ENCODE measurements at places on chromosomes 12 and 14.

- no peak for DNase-seq
Measured at GRCh38 chr12:78878459-78878858, 13.9 kb downstream of the SYT1 start.

GRCh38 chr14:68756000-68756481 is 36.8 kb downstream of the ZFP36L1 start:
- peak; percentile 53 for DNase-seq

DNA sequence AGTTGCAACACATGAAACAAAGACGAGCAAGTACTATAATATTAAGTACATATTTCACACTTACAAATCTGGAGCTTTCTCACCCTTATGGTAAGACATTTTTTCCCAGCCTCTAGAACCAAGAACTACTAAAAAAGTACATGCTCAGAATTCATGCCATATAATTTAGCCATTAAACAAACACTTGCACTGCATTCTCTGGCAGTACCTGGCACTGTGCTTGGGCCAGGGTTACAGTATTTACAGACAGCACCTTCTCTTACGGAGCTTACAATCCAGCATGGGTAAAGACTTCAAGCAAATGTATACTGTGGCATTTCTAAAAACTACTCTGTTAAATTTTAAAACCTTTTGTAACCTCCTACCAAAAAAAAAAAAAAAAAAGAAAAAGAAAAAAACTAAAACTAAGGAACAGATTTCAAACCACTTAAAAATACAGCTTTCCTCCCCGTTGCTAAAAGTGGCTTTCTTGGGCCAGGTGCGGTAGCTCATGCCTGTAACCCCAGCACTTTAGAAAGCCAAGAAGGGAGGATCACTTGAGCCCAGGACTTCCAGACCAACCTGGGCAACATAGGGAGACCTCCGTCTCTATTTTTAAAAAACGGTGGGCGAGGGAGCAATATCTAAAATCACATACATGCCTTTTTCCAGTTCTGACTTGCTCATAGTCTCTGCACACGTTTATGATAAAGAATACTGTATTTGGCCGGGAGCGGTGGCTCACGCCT is 956 bp downstream of the GNPTAB start:
- DNase-seq, result peak; percentile 20

DNA sequence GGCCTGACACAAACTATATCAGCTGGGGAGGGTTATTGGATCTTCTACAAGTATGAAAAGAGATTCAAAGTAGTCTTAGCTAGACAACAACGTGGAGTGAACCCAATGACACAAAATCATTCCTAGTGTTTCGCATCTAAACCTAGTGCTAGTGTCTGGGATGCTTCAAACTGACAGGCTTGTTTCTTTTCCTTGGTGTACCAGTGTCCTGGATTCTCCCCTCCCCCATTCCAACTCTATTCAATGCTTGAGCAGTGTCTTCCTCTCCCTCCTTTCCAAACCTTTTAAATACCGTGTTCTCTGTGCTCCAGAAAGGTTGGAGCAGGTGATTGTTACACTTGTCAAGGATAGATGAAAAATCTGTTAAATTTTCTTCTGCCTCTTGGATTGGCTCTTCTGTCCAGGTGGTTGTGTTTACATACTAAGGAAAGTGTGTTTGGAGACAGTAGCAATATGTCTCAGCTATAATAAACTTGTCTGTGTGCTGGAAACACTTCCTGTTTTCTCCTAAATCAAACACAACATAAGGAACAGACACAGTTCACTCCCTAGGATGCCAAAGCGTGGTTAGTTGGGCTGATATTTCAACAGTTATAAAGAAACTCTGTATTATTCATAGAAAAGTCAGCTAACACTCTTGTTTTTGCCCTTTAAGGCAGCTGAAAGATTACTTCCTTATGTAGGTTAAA is 14.4 kb upstream of the GUCY2C start:
- DNase-seq, result peak; percentile 6

DNA sequence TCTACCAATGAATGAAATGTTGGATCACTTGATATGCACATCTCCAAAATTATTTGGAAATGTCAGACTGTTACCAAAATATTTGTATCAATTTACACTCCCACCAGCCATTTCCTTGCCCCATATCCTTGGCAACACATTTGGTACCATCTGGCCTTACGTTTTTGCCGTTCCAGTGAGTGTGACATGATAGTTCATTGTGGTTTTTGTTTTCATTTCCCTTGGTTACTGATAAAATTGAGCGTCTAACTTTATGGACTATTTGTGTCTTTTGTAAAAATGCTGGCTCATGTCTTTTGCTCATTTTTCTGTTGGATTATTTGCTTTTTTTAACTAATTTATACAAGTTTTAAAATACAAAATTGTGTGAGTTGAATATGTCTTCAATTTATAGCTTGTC is 11.0 kb downstream of the KLHDC1 start:
- DNase-seq, result no peak

DNA sequence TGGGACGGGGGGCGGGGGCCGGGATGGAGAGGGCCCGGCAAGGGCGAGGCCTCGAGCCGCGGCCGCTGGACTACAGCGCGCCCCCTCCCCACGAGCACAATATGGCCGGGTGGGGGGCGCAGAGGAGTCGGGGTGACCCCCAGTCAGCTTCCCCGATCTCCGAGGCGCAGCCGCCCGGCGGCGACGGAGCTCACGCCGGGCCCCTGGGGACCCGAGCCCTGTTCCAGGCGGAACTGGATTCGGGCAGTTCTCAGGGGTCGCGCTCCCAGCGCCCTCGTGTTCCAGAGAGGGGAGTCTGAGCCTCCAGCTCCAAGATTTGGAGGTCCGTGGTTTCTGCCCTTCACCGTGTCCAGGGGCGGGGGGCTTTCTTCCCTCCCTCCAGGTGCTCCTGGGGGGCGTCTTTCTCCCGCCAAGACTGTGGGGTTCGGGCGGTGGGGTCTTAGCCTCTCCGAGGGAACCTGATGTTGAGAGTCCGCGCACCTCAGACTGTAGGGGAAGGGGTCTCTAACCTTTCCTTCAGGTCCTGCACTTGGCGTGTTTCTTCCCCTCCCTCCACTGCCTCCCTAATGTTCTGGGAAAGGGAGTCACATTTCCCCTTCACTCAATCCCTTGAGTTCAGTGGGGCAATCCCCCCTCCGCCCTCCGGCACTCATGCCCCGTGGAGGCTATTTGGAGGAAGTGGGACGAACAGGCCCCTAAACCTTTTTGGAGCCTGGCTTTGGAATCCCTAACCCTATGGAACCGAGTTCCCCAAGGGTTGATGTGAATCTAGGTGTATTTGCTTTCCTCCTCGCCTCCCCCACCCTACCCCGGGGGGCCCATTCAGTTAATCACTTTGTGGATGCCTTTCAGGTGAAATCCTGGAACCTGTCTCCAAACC is 584 bp downstream of the ACVR1B start:
- DNase-seq, result peak; percentile 38

- DNase-seq, result no peak
Measured at GRCh38 chr12:116011217-116011616, 266.3 kb downstream of the MED13L start.

- DNase-seq, result peak; percentile 81
Measured at GRCh38 chr12:57093415-57094207, 4.7 kb downstream of the NAB2 start.

DNA sequence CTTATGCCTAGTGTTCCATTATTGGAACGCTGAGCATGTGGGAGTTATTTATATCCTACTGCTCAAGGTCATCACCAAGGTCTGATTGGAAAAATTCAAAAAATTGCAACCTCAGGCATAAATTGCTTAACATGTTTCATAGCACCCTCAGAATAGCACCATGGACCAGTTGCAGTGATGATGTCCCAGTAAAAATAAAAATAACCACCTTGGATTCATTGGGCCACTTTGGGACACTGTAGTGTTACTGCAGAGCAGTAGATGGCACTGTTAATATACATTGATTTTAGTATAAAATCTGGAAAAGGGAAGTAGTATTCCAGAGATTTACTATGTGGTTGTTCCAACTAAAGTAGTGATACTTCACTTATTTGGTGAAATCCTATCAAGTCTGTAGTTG is 31.0 kb upstream of the PTCSC3 start:
- no peak for DNase-seq

DNA sequence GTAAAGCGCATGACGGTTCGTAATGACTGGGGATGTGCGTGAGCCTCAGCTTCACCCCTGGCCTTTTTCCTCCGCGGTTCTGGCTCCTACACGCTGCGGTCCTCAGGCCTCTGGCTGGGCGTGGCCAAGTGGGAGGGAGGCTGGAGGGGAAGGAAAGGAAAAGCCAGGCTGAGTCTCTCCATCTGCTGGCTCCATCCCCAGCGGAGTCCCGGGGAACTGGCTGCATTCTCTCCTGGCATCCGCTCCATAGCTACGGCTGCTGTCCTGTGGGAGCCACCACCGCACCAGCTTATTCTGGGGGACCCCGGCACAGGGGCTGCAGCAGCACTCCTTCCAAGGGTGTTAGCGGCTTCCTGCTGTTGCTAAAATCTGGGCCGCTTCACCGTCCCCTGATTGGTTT is 68.2 kb upstream of the SLC24A4 start:
- peak; percentile 92 for DNase-seq

DNA sequence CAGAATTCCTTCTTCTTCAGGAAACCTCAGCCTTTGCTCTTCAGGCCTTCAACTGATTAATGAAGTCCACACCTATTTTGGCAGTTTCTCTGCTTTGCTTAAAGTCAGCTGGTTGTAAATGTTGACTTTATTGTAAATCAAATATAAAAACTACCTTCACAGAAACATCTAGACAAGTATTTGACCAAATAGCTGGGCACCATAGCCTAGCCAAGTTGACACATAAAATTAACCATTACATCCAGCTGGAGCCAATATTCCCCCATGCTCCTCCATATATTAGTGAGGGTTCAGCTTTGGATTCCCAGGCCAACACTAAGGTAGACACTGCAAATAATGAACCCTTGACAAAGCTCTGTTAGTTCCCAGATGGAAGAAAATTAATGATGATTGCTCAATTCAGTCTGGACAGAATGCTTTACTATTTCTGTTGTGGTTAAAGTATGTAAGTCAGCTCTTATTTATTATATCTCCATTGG is 125.5 kb downstream of the ZFP36L1 start:
- no peak for DNase-seq

DNA sequence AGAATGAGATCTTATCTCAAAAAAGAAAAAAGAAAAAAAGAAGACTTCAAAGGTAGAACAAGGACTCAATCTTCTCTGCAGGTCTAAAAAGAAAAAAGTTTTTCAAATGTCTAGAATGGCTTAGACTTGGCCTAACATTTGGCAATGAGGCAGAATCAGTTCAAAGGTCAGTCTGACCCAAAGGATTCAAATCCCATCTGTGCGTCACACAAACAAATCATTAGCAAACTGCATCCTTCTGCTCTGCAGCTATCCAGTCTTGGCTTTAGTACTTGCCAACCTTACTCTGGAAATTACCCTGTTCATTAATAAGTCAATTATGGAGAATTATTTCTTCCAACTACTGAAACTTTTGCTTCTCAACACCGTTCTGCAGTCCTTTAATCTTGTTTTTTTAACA is 3.1 kb downstream of the YAF2 start:
- no peak for DNase-seq

DNA sequence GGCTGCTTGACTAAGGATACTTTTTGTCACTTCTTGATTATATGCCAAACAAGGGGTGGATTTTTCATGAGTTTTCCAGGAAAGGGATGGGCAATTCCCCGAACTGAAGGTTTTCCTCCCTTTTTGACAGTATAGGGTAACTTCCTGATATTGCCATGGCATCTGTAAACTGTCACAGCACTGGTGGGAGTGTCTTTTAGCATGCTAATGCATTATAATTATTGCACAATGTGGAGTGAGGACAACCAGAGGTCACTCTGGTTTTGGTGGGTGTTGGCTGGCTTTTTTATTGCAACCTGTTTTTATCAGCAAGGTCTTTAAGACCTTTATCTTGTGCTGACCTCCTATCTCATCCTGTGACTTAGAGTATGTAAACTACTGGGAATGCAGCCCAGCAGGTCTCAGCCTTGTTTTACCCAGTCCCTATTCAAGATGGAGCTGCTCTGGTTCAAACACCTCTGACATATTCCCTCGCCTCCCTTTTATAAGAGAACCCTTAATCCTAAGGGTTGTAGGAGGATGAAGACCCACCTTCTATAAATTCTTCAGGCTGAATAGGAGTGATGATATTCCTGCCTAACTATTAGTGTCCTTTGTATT is 471.2 kb downstream of the ATP23 start:
- DNase-seq, result no peak

DNA sequence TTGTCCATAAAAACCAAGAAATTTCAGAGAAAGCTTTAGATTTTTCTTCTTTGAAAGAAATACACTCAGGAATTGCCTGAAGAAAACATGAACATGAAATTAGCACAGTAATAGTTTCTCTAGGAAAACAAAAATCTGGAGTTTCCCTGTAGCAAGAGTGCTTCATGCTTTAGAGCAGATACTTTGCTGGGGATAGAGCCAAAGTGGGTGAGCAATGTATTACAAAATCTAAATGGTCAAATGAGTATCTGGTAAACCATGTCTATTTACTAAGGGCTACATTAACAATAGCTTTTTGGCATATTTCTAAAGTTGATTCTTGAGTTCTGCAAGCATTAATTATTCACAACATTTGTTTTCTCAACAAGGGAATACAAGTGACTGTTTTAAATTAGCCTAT is 26.2 kb downstream of the AVPR1A start:
- DNase-seq, result no peak

DNA sequence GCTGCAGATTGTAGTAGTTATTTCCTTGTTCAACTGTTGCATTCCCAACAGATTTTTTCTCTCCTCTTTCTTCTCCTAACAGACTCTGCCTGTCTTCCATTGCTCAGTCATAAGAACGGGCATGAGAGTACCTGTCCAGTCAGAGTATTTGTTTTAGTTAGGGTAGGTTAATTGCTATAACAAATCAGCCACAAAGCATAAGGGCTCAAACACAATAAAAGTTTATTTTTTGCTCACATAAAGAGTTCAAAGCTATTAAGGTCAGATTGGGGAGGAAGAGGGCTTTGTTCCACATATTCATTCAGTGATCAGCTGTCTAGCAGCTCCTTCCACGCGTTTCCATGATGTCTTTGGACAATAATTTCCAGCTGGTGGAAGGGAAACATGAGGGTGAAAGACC is 92.8 kb upstream of the PLXNC1 start:
- DNase-seq, result no peak

GRCh38 chr12:67754933-67755697 is 106.6 kb downstream of the DYRK2 start:
- DNase-seq, result no peak

- no peak for DNase-seq
Measured at GRCh38 chr12:129566800-129567199, 337.0 kb downstream of the TMEM132D start.

DNA sequence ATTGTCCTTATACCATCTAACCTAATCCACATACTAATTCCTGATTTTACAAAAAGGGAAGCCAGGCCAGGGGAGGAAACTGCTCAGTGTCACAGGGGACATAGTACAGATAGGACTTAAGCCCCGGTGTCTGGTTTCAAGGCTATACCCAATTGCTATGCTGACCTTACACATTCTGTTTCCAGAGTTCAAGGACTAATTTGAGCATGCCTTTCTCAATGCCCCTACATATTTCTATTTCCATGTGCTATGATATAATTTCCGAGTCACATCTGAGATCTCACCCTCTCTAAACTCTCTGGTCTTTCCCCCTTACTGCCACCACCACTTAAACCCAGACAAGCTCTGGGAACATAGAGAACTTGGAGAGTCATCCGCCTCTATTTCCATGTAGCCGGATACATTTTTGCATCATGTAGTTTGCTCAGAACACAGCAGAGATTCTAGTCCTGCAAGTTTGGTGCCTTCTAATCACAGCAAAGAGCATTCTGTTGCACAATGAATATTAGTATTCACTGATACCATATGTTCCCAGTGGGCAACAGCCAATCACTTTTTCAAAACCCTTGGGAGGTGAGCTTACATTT is 34.2 kb downstream of the PPM1H start:
- DNase-seq, result no peak

GRCh38 chr14:90522571-90523191 is 125.9 kb downstream of the CALM1 start:
- peak; percentile 51 for DNase-seq

GRCh38 chr12:54603173-54603814 is 14.8 kb upstream of the PPP1R1A start:
- DNase-seq, result peak; percentile 54

All from muscle of back (tissue), 13 donors.